T-helper 22 cell (primary cell): ENCODE measurements at places on chromosomes 6 and 20.

DNA sequence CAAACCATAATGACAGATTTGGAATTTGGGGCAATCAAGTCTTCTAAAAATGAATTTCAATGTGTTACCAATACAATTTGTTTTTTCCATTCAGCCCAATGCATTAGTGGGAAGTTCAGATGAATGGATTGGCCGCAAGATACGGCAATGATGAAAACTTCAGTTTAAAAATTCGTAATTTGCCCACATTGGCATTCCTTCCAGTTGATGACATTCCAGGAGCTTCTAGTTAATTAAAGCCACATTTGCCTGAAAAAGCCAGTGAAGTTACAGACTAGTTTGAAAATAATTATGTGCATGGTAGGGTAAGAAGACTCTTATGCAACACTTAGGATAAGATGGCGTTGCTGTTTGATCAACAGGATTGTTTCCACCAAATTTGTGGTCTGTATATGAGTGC, 46.2 kb downstream of the NHLRC1 start:
- no peak for DNase-seq

DNA sequence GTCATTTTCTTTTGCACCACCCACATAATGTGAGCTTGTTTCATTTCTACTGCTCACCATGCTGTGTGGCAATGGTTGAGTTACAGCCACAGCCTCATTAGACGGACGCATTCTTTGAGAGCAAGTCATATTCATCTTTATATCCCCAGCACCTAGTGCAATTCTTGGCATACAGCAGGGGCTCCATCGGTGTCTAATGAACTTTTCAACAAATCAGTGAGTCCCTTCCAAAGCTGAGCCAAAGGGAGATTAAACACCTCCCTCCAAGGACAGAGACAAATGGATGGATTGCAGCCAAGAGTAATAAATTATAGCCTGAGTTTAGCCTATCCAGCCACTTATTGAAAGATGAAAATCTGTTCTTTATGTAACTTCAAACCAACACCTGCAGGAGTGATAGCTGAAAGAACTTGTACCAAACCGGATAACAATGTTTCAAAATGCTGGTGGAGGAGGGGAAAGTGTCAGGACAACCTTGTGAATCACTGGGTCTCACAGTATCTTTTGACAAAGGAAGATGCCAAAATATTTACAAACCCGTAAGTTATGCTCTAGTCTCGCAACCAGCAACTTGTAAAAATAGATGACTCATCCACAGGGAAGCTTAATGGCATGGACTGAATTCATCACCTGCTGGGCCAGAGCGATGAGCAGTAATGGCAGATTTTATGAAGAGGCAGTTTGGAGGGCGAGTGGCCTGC, 139.0 kb downstream of the PXDC1 start:
- no peak for DNase-seq

DNA sequence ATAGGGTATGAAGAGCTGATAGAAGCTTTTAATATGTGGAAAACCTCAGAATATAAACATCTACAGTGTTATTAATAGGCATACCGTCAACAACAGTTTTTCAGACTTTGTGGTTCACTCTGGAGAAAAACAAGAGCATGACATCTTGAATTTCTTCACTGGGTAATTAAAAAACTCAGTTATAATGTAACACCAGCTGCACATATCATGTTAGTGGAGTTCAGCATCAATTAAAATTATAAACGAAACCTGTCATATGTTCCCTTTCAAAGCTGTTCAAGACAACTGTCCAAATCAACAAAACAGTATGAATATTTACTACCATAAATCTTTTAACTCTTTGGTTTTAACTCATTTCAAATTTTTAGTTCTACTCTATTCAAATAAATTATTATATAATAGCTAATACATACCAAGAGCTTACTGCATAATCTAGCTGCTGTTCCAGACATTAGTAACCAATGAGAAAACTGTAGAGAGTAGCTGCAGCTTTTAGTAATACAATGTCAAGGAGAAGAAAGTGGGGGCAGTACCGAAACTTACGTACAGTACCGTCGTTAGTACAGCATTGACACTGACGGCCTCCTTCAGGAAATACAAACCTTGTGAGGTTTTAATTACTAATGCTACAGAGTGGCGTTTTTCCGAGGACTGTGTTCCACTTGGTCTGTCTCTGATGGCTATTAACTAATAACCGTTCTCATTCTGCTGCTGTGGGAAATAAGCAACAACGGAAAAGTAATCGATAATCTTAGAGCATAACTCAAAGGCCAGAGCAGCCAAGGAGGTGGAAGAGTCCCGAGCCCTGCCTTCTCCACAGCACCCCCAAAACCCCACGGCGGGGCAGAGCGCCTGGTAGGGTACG, 532 bp upstream of the PM20D2 start:
- no peak for DNase-seq

DNA sequence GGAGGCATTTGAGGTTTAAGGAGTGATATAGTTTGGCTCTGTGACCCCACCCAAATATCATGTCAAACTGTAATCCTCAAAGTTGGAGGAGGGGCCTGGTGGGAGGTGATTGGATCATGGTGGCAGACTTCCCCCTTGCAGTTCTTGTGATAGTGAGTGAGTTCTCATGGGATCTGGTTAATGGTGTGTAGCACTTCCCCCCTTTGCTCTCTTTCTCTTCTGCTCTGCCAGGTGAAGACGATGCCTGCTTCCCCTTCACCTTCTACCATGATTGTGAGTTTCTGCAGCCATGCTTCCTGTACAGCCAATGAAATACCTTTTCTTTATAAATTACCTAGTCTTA, 1.7 kb upstream of the HDDC2 start:
- DNase-seq, result no peak

DNA sequence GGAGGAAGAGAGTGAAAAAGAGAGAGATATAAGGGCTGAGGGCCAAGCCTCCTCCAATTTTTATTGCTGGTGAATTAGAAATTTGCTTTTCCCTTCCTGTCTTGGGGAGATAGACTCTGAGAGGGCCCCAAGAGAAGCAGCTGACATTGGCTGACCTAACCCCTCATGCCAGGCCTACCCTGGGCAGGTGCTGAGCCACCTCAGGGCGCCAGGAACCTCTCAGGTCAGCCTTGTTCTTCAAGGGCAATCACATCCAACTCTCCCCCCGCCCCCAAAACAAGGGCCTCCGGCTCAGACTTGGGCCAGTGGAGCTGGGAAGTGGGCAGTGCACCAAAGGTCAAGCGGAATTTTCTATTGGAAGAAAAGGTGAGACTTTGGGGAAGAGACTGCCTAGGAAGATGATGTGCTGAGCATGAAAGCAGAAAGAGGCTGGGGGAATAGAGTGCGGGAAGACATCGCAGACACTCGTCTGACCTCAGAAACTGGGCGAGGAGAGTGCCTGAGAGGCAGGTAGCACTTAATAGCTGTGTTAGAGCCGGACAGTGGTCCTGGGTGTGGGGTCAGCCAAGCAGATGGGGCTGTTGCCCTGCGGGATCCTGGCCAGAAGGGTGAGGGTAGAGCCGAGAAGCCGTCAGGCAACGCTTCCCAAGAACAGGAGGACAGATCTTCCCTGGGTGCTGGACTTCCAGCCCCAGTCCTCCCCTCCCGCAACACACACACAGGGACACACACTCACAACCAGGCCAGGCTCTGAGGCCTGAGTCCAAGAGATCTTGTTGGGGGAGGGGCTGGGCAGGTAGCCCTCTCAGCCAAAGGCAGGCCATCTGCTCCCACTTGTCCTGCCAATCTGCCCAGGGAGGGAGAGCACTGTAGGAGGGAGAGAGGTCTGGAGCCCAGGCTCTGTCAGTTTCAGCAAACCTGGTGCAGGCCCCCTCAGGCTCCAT, 3.7 kb upstream of the FASTKD5 start:
- no peak for DNase-seq

GRCh38 chr6:161434921-161435747, 161.3 kb upstream of the AGPAT4 start:
- DNase-seq, result no peak

GRCh38 chr6:120526576-120526975, 807.7 kb downstream of the TBC1D32 start:
- no peak for DNase-seq

- no peak for DNase-seq
These were observed 349.0 kb downstream of the RNGTT start for GRCh38 chr6:88614316-88614877.

DNA sequence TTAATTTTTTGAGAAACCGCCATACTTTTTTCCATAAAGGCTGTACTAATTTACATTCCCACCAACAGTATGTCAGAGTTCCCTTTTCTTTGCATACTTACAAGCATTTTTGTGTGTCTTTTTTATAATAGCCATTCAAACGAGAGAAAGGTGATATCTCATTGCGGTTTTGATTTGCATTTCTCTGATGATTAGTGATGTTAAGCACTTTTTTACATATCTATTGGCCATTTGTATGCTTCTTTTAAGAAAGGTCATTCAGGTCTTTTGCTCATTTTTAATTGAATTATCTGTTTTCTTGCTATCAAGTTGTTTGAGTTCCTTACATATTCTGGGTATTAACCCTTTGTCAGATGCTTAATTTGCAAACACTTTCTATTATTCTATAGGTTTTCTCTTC, 176.1 kb upstream of the UFL1 start:
- DNase-seq, result no peak

GRCh38 chr20:3135507-3136070, 24.1 kb downstream of the FASTKD5 start:
- no peak for DNase-seq

GRCh38 chr20:43736588-43737158, 9.9 kb upstream of the GTSF1L start:
- DNase-seq, result no peak

- peak; percentile 49 for DNase-seq
These were observed 66.4 kb downstream of the STX11 start for GRCh38 chr6:144216668-144217218.

DNA sequence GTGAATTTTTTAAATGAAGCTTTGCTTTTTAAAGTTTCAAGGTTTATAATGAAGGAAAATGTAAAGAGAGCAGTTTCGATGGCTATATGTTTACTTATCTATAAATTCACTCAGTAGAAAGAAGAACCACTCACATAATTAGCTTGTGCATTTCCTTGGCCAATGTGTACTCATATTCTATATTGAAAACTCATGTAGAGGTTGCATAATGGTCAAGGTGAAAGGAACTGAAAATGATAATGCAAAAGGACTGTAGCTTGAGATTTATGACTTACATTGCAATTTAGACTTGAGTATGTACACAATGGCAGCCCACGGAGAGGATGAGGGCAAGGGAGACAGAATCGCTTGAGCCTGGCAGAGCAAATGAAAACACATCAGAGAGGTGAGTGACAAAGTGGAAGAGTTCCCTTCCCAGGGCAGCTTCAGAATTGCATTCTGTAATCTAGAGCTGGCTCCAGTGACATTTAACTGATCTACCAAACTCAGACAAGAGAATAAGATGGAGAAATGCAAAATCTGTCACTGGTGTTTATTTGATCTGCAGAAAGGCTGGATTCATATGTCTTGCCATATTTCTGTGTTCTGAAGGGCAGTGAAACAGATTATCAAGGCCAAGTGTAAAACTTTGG, 191.8 kb downstream of the TMEM200A start:
- DNase-seq, result no peak

- DNase-seq, result no peak
These were observed 28.2 kb downstream of the TREML4 start for GRCh38 chr6:41256383-41256782.
